ENCODE measurements at places on chromosomes 4 and X.

GRCh38 chrX:41313419-41313818 lies 20.5 kb upstream of the DDX3X start:
- no peak for DNase-seq

GRCh38 chrX:17788956-17789562 lies 51.8 kb downstream of the SCML1 start:
- DNase-seq, result no peak

- DNase-seq, result no peak
Observed at GRCh38 chr4:19402581-19403065, 849.1 kb upstream of the SLIT2 start.

DNA sequence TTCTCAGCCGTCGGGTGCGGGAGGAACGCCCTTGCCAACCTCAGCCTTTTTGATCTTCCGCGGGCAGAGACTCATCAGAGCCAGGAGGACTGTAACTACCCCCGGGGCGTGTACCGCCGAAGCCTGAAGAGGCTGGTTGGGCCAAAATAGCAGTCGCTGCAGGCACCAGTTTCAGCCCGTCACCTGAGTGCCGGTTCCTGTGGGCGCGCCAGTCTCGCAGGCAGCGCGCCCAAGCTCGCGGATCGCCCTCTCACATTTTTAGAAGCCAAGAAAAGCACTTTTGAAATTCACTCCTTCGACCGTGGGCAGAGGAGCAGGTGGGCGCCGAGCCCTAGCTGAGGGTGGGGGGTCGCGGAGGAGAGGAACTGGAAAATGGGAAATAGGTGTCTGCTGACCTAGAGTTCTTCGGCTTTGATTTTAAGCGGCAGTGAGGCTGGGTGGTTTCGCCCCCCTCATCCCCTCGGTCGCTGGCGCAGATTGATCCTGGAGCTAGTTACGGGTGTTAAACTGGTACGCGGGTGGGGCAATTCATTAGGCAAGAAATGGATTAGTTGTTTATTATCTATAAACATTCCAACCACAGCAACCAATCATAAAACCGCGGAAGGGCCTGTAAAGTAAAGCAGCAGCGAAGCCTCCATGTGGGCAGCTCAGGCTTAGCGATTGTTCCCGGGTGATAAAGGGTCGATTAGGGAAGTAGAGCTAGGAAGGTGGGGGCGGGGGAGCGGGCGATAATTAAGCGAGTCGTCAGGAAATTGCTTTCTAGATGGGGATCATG lies 69.2 kb downstream of the FBXO8 start:
- no peak for DNase-seq

DNA sequence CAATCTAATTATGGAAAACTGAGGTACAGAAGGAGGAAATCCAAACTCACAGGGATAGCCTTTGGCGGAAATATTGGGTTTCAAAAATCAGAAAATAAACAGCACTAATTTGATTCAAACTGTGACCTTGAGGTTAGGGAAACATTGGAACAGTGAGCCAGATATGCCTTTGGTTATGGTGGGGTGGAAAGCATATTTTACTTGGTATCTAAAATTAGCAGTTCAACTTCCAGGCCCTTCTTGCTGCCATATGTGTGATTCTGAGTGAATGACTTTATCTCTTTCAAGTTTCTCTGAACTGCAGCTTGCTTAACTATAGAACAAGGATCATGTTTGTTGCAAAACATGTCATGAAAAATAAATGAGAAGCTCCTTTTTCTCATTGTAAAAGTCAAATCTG lies 240.9 kb upstream of the VEGFC start:
- no peak for DNase-seq

GRCh38 chrX:109704563-109704962 lies 28.5 kb downstream of the ACSL4 start:
- no peak for DNase-seq

GRCh38 chr4:173522951-173523395 lies 7.1 kb downstream of the HAND2 start:
- DNase-seq, result no peak

DNA sequence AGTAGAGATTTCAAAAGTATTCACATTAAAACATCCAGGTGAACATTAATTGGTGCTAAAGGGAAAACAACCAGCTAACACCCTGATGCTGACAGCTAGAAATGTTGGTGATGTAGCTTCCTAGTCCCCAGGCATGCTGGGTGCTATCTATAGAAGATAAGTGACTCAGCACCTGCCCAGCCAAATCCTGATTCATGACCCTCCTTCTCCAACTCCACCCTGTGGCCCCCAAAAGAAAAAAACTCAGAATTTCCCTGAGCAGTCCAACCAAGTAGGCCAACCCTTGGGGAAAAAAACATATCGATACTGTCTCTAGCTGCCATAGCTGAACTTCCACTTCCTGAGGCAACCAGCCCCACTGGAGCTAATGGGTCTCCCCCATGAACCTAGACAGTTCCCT lies 197.6 kb upstream of the KLF3 start:
- DNase-seq, result no peak

GRCh38 chr4:147863111-147863747 lies 131.3 kb downstream of the ARHGAP10 start:
- no peak for DNase-seq

GRCh38 chr4:17823871-17824669 lies 13.3 kb downstream of the NCAPG start:
- DNase-seq, result no peak

- no peak for DNase-seq
Observed at GRCh38 chr4:152516156-152516555, 19.7 kb downstream of the FBXW7 start.

DNA sequence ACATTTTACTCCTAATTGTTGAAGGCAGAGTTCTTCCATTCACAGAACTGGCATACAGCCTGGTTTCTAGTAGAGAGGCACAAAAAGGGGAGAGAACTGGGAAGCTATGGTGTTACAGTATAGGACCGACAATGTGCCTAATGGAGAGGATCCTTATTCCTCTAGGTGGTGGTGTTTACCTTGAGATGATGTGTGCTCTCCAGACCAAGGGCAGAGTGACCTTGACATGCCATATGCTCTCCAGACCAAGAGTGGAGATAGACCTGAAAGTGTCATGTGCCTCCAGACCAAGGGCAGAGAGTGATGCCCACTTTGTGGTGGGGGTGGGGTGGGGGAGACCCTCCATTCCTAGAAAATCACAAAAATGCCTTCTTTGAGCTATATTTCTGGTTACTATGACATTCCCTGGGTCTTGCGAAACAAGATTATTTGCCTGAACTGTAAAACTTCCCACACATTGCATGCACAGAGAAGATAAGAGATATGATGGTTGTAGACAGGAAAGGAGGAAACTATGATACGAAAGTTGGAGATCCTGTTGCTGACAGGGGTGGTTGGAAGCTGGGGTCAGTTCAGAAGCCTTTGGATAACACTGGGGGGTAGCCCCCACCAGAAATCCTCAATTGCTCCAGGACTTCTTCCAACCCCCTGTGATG lies 119.7 kb downstream of the TEX13C start:
- DNase-seq, result no peak

GRCh38 chr4:74625981-74626380 lies 168.3 kb downstream of the BTC start:
- DNase-seq, result no peak

All from inflammatory macrophage (primary cell).